ENCODE measurements at places on chromosomes 3 and 15. TPM values are rescaled to one million over a fixed set of nuclear protein-coding genes. Genes with fewer than 3 reads are reported as not detected.

- DNase-seq, result no peak
Observed at GRCh38 chr3:11588755-11589154, 55.0 kb downstream of the VGLL4 start.

DNA sequence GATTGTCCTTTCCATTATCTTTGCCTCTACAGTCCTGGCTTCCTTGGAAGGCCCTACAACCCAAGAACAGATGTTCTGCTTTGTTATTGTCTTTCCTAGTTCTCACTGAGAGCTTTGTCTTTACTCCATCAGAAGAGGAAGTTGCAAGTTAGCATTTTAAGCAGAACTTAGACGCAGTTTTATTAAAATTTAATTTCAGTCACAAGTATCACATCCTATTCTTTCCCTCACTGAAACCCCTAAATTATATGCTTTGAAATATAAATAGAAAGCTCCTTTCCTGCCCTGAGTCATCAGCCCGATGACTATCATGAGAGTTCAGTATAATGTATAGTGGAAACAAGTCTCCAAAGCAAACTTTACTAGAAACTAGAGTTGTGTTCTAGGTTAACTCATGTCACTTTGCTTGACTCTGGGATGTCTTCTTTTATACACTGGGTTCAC is 291.2 kb upstream of the RBMS3 start:
- DNase-seq, result no peak

Gene CLDN18
- polyA plus RNA-seq, result 3.6 TPM

Gene GATA2
- polyA plus RNA-seq, result 33.8 TPM

Gene NR2E3
- polyA plus RNA-seq, result 0.99 TPM
